Activated naive CD4-positive, alpha-beta T cell treated with anti-CD3 and anti-CD28 coated beads, Interleukin-2, amount 50 U/mL, for 72 hours (primary cell): ENCODE measurements at places on chromosomes 4 and X. TPM values are rescaled to one million over a fixed set of nuclear protein-coding genes. Genes with fewer than 3 reads are reported as not detected.

GLRA2 gene
- not detected for total RNA-seq

- no peak for DNase-seq
Observed at GRCh38 chr4:181662383-181662782, 580.8 kb upstream of the TENM3 start.

CT45A2 gene
- total RNA-seq = not detected

- DNase-seq = no peak
Observed at GRCh38 chr4:55906989-55907388, 41.8 kb upstream of the CEP135 start.

EREG gene
- not detected for total RNA-seq

DNA sequence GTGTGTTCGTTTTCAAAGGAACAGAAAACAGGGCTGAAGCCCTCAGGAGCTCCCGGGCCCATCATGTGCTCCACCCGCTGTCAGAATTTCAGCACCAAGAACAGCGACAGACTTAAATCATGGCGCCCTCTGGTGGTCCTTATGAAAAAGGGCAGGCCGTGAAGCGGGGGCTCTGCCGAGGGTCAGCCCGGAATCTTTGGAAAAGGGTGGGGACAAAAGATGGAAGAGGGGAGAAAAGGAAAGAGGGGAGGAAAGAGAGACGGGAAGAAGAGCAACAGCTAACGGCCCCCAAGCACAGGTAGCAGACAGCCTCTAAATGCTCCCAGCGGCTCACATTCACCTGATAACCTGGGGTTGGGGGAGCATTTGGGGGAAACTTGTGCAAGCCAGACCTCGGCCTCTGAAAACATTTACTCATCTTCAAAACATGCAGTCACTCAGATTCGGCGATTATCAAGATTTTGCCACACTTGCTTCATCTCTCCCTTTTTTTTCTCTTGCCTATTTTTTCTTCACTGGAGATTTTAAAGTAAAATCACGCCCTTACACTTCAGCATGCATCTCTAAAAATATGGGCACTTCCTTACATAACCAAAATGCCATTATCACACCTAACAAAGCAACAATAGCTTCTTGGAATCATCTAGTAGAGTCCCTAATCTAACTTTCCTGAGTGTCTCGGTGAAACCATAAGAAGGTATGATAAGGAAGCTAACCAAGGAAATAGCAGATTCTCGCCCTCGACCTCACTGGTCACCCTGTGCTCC, 28.1 kb upstream of the MAN2B2 start:
- no peak for DNase-seq

GPRIN3 gene
- 12.4 TPM for total RNA-seq

EVC gene
- total RNA-seq = 0.14 TPM

ATP6AP2 gene
- 53.6 TPM for total RNA-seq

DNA sequence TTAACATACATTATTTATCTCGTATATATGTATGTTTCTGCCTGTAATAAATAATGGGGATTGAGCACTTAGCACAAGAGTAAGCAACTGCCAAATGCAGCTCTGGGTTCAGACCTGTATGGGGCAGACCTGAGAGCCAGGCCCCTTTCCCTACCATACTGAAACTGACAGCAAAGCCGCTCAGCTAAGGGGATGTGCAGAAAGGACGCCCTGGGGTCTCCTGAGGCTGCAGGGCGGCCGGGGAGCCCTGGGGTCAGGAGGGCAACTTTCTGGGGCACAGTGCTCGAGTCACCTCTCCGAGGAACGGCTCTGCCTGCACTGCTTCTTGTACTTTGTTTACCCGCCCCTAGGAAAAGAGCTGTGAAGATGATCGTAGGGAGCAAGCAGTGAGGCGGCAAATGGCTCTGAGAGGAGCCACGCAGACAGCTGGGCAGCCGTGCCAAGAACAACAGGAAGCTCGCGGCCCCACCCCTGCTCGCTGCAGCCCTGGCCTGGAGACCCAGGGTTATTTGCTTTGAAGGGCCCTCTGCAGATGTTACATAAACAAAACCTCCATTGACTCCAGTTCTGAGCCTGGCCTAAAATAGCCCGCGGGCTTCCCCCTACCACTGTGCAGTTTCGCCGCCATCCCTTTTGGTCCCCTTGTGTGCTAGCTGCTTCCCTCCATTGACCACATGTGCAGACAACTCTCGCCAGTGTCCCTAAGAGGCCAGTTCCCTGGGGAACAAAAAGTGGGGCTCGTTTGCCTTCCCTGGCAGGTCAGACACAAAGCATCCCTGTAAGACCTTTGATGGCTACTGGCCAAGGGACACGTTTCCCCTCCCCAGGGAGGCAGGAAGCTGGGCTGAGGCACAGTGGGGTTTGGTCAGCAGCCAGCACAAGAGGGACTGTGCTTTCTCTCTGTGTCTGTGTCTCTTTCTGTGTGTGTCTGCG, 111.3 kb upstream of the LNX1 start:
- DNase-seq = no peak

- DNase-seq = no peak
Observed at GRCh38 chr4:46392421-46392820, 2.5 kb upstream of the GABRA2 start.

FRMD7 gene
- not detected for total RNA-seq

DNA sequence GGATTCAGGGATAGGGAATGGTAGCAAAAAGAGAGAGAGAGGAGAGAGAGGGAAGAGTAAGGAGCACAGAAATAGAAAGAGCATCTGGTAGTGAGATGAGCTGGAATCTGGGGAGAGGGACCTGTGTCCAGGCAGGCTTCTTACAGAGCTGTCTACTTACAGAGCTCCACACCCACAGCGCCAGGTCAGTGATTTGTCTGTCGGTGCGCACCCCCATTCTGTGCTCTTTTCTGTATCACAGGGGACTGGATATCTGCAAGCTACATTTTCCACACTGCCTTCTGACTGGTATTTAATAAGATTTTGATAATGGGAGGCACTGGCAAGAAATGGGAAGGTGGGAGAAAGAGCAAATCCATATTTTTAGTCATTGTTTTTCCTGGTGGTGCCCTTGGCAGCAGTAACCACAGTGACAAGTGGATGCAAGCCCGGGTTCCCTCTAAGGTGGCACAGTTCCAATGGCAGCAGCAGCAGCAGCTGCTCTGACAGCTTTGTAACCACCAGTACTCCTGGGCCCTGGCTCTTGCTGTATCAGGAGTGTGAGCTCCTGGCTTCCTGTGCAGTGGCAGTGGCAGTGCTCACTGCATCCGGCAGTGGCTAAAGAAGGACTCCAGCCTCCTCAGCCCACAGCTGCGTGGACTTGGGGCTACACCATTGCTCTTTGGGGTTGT, 300.5 kb downstream of the TRIML1 start:
- DNase-seq = no peak

DNA sequence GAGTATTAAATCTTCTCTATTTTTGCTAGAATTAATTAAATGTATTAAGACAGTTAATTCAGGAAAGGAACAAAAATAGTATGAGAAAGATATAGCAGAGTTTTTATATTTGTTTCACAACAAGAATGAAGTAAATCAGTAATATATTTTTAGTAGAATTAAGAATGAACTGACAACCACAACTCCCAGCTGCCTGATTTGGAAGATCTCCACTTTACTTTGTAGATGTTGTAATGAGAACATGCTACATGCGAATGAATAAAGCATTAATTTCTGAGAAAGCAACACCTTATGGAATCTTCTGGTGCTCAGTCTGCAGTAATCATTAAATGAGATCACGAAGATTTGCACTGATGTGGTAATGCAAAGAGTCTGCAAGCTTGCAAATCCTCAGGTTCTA, 695.6 kb upstream of the PCDH7 start:
- no peak for DNase-seq

- no peak for DNase-seq
Observed at GRCh38 chr4:153490985-153491483, 24.9 kb downstream of the TMEM131L start.

GRCh38 chr4:15684498-15684897, 2.9 kb downstream of the FAM200B start:
- no peak for DNase-seq

GSX2 gene
- total RNA-seq = not detected
